ENCODE measurements at places on chromosomes 2 and 18.

DNA sequence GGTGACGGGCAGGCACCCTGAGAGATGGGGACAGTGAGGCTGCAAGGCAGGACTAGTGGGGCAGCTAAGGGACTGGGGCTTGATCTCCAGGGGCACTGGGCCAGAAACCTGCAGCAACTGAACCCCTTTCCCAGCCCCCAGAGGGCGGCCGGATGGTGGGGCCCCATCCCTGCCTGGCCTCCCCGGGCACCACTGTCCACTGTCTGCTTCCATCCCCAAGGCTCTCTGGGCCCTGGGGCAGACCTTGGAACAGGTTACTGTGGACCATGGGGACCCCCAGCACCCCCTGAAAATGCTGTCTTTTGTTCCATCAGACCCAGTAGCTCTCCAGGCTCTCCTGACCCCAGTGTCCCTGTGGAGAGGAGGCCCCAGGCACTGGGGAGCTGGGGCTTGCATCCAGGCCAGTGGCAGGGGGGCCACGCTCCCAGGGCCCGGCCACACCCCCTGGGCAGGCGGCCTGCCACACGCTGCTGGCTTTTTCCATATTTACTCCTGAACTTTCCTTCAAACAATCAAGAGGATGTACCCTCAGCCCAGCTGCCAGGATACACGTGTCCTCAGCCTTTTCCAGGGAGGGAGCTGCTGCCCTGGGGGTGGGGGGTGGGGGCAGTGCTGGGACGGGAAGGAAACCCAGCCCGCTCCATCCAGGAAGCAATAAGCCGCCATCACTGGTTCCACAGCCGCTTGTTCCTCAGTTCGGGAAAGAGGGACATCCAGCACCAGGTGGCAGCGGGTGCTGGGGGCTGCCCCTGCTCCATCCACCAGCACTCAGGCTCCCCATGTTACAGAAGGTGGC, 102.3 kb upstream of the ODC1 start:
- no peak for DNase-seq

- DNase-seq, result no peak
Measured at GRCh38 chr2:167134381-167135072, 246.2 kb downstream of the XIRP2 start.

DNA sequence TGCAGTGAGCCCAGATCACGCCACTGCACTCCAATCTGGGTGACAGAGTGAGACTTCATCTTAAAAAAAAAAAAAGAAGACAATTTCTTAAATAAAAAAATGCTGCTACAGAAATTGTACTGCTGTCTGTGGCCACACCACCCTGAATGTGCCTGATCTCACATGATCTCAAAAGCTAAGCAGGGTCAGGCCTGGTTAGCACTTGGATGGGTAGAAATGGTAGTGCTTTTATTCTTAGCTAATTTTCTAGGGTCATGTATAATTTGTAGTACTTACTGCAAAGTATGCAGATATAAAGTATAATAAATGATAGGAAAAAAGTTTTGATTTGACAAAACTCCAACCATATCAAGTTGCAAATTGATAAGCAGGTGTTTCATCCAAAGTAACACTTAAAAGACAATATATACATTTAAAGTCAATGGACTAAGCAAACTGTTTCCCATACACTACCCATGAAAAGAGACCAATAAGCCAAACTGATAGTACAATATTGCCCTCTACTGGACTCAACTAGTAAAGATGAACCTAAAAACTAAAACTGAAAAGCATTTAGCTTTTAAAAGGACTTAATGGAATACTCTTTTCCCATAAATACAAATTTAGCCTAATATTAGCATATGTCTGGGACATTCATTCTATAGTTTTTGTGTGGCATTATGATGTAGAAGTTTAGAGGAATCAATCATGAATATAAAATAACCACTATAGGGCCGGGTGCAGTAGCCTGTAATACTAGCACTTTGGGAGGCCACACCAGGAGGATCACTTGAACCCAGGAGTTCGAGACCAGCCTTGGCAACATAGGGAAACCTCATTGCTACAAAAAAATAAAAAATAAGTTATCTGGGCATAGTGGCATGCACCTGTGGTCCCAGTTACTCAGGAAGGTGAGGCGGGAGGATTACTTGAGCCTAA, 18.6 kb upstream of the PEX13 start:
- DNase-seq, result no peak

GRCh38 chr18:9869715-9870430, 15.9 kb upstream of the TXNDC2 start:
- no peak for DNase-seq

DNA sequence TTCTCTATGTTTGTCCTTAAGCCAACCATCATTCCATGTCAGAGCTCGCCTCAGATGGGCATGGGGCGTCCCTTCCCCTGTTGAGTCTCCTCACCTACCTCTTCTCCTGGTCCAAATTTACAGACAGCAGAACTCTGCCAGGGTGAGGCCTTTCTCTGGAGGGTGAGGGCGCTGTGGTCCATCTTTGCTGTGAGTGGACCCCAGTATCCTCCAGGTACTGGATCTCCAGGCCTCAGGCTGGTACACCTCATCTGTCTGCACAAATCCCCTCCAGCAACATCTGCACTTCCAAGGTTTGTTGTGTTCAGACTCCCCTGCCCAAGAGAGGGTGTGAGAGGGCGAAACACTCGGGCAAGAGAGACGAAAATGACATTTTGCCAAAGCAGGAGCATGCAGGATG, 63.9 kb upstream of the EDAR start:
- DNase-seq, result no peak
